ENCODE measurements at places on chromosomes 11 and 22.

- peak; percentile 61 for DNase-seq
These were observed 61.1 kb downstream of the WT1 start for GRCh38 chr11:32374261-32374711.

GRCh38 chr11:15969701-15970329 is 386.5 kb downstream of the SOX6 start:
- DNase-seq = no peak

- DNase-seq = peak; percentile 32
These were observed 830 bp downstream of the C11orf97 start for GRCh38 chr11:94513091-94513490.

- DNase-seq = no peak
These were observed 259.9 kb upstream of the CTSC start for GRCh38 chr11:88597387-88597786.

- DNase-seq = no peak
These were observed 59.7 kb upstream of the CYP2D6 start for GRCh38 chr22:42190274-42190673.

GRCh38 chr11:69388661-69389060 is 92.8 kb upstream of the LINC01488 start:
- DNase-seq = no peak

DNA sequence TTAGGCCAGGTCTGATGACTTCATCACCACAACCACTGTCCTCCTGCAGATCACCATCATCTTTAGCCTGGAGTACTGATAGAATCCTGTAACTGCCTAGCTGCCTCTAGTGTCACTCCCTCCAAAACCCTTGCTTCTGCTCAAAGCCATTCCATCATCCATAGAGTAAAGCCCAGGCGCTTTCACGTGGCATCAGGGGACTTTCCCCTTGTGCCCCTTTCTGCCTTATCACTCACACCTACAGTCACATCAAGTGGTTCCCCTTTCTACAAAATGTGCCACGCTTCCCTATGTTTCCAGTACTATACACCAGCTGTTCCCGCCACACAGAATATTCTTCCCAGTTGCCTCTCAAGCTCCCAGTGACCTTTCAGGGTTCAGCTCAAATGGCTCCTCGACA is 75.9 kb downstream of the MN1 start:
- no peak for DNase-seq

GRCh38 chr11:12409621-12410005 is 32.2 kb downstream of the PARVA start:
- no peak for DNase-seq

- no peak for DNase-seq
These were observed 57.6 kb downstream of the DLG2 start for GRCh38 chr11:85569525-85569924.

Data from kidney (tissue), 22 donors.